ENCODE measurements at places on chromosomes 6 and 20. TPM values are rescaled to one million over a fixed set of nuclear protein-coding genes. Genes with fewer than 3 reads are reported as not detected.

DNA sequence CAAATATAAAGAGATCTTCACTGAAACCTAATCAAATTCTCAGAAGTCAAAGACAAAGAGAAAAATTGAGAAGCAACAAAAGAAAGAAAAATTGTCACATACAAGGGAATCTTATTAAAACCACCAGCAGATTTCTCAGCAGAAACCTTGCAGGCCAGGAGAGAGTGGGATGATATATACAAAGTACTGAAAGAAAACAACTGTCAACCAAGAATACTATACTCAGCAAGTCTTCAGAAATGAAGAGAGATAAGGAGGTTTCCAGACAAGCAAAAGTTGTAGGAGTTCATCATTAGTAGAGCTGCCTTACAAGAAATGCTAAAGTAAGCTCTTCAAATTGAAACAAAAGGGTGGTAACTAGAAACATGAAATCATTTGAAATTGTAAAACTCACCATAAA lies 345.6 kb downstream of the MAFB start:
- DNase-seq: no peak

- no peak for DNase-seq
These were observed 66.0 kb upstream of the RALY start for GRCh38 chr20:33927724-33928123.

DNA sequence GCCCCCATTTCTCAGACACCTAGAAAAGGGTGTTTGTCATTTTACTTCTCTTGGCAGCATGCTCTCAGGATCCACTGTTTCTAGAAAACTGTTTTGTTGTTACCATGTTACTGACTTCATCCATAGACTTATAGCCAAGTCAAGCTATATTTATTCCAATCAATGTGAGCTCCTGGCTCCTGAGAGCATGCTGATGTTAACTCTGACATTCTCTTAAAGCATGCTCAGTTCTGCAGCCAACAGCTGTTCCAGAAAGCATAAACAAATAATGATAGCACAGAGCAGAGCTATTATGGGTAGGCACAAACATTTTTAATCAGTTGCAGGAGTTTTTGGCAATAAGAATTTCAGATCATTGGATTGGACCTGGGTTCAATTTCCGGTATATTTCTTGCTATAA lies 92.4 kb upstream of the CEP85L start:
- peak; percentile 77 for DNase-seq

DNA sequence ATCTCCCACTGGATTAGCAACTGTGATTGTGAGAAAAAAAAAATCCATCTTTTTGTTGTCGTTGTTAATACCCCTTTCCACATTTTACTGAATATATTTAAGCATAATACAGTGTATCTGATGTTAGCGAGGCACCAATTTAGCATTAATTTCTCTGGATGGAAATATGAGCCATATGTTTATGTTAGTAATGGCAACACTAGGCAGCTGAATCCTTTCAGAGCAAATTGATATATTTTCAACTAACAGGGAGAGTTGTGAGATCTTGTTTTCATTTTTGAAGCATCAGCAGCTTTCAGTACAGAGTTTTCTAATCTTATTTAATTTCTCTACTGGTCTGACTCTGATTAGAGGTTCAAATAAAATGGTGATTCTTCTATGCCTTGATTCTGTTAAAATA lies 84.8 kb upstream of the HDAC2 start:
- DNase-seq: no peak

- DNase-seq: no peak
These were observed 311.0 kb downstream of the LRFN2 start for GRCh38 chr6:40276141-40276540.

GRCh38 chr6:6368684-6369052 lies 48.2 kb upstream of the F13A1 start:
- no peak for DNase-seq

DNA sequence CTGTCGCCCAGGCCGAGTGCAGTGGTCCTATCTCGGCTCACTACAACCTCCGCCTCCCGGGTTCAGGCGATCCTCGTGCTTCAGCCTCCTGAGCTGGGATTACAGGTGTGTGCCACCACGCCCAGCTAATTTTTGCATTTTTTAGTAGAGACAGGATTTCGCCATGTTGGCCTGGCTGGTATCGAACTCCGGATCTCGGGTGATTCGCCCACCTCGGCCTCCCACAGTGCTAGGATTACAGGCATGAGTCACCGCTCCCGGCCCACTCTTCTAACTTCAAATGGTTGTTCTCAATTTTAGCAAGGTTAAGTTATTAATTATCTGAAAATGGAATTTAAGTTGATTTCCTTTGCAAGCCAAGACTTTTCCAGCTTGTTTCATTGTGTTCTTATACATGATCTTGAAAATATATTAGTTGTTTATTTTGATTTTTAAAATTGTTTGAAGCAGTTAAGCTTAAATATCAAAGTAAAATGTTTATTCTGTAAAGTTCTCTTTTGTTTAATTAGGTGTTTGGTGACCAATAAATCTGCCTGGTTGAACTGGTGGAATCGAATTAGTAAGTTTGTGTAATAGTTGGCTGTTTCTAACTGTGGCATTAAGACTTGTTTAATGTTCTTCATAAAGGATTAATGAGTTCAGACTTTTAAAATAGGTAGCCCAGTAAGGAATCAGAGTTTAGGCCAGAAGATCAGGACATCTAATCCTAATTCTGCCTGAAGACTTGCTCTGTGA lies 2.3 kb downstream of the PM20D2 start:
- DNase-seq: no peak

- DNase-seq: peak; percentile 47
These were observed 1.4 kb upstream of the MUC21 start for GRCh38 chr6:30981942-30982772.

Gene MCM3
- polyA plus RNA-seq: 42.9 TPM

Gene PLEKHG1
- 14.8 TPM for polyA plus RNA-seq

Gene SIRPD
- not detected for polyA plus RNA-seq

Gene SLC26A8
- 0.25 TPM for polyA plus RNA-seq
